ENCODE measurements at places on chromosomes 5 and 9.
A peak's percentile ranks its signal among the peaks of the same experiment; 100 is the strongest.

DNA sequence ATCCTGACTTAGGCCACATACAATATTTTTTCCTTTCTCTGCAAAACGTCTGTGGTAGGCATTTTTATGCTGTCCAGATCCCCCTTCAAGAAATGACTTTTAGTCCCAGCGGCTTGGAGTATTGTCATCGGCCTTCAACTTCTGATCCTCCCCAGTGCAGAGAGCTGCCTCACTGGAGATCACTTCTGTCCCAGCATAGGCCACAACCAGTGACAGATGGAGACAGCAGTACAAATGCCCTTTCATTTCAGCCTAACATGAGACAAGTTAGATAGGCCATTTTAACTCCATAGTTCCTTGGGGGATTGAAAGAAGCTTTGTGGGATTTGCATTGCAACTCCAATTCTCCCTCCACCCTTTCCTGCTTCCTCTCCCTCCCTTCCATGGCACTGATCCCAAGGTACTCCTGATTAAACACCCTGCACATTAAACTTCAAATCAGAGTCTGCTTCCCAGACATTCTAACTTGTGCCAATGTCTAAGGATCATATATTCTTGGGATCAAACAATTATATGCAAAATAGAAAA lies 3.2 kb upstream of the MAMDC2 start:
- DNase-seq, result no peak

DNA sequence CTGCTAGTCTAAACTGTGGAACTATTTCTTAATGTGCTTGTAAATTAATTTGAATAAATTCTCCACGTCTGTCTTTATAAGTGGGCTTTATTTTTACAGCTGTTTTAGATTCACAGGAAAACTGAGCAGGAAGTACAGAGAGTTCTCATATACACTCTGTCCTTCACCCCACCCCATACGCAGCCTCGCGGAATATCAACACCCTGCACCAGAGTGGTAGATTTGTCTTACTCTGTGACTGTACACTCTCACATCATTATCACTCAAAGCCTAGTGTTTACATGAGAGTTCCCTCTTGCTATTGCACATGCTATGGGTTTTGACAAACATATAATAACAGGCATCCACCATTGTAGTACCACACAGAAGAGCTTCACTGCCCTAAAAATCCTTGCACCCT lies 179.7 kb upstream of the DAB2 start:
- DNase-seq, result no peak

GRCh38 chr9:89418882-89419640 lies 78.9 kb downstream of the SEMA4D start:
- peak; percentile 79 for DNase-seq

DNA sequence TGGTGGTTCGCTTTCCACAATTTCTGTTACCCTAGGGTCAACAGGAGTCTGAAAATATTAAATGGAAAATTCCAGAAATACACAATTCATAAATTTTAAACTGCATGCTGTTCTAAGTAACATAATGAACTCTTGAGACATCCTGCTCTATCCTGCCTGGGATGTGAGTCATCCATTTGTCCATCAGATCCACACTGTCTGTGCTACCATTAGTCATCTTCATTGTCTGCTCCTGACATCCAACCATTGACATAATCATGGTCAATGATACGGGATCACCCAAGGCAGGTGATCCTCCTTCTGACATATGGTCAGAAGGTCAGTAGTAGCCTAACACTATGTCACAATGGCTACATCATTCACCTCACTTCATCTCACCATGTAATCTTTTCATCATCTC lies 276.7 kb upstream of the KIF2A start:
- DNase-seq, result no peak

GRCh38 chr5:139523635-139524445 lies 37.3 kb upstream of the UBE2D2 start:
- no peak for DNase-seq

GRCh38 chr9:125161284-125161918 lies 18.1 kb upstream of the SCAI start:
- DNase-seq, result no peak

DNA sequence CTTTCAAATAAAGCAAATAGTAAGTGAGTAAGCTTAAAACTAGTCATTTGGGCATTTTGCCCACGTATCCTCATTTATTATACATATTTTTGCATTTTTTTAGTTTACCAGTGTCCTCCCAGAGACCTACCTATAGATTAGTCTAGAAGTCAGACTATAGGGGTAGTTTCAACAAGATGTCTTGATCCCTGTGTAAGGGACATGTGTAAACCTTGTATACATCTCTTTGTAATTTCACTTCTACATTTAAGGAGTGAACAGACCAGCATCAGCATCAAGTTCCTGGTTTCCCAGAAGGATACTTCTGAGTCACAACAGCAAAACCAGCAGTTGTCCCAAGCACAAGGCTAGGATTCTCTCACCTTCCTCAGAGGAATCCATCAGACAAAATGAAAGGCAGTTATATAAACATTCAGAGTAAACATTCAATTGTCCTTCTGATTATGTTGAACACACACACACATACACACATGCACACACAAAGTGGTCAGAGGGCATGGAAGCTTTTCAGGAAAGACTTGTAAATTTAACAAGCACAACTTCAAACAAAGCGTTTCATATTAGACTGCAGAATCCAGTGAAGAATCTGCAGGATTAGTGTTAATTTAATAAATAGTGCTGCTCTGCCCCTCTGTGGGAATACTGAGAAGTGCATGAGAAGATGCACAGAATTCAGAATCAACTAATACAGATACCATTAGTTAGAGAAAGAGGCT lies 55.4 kb downstream of the HINT1 start:
- peak; percentile 58 for DNase-seq

DNA sequence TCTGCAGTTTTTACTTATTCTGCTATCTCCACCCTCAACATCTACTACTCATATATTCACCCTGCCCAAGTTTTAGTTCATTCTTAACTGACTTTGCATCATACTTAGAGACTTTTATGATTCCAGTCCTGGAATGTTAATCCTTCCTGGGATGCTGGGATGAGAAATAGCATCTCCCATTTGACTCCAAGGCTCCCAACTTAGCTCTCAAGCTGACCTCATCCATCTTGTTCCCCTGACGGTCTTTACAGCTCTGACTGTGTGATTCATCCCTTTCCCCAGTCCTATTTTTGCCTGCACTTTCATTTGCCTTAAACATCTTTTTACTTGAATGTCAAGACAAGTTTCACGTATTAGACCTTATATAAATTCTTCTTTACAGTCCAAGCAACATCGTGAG lies 297.8 kb downstream of the EPB41L4A start:
- no peak for DNase-seq

- peak; percentile 61 for DNase-seq
Observed at GRCh38 chr5:179731791-179732411, 721 bp upstream of the MAML1 start.

DNA sequence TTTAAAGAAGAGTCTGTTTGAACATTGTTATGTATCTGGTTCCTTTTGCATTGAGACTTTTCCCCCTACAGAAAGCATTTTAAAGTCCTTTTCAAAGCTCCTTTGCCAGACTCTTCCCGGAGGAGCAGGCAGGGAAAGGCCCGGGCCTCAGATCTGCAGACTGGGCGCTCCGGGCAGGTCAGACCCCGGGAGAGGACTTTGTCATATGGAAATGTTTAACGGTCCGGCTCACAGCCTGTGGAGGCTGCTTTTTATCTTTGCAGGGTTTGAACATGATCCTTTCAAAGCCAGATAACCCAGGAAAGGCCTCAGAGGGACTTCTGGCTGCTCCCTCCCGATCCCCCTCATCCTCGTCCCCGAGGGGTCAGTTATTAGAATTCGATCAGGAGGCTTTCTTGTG lies 82.1 kb upstream of the IRX2 start:
- no peak for DNase-seq

DNA sequence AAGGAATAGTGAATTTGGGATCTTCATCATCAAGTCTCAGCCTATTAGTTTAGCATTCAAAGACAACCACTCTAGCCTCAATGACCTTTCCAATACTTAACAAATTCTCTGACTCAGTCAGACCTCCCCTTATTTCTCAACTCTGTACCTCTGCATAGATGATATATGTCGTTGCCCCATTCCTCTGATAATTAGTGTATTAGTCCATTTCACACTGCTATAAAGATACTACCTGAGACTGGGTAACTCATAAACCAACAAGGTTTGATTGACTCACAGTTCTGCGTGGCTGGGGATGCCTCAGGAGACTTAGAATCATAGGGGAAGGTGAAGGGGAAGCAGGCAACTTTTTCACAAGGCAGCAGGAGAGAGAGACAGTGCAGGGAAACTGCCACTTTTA lies 8.9 kb downstream of the MRPL22 start:
- no peak for DNase-seq

- DNase-seq, result peak; percentile 84
Observed at GRCh38 chr5:132065351-132065937, 5.0 kb downstream of the IL3 start.

GRCh38 chr5:82816926-82817325 lies 260.3 kb downstream of the TMEM167A start:
- no peak for DNase-seq

DNA sequence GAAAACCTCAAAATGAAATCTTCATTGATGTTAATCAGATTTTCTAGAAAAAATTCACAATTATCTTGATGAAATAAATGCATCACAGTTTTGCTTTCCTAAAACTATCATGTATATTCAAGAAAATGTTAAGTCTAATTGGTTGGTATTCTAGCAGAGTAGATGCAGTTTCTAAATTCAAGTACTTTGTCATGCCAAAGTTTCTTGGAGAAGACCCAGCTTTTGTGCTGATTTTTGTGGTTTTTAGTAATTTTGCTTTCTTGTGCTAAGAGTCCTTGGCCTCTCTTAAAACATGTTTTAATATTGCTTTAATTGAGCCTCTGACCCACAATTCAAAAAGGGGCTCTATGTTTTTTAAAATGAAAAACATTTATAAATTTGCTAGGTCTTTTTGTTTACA lies 924.8 kb upstream of the PTPRD start:
- no peak for DNase-seq

DNA sequence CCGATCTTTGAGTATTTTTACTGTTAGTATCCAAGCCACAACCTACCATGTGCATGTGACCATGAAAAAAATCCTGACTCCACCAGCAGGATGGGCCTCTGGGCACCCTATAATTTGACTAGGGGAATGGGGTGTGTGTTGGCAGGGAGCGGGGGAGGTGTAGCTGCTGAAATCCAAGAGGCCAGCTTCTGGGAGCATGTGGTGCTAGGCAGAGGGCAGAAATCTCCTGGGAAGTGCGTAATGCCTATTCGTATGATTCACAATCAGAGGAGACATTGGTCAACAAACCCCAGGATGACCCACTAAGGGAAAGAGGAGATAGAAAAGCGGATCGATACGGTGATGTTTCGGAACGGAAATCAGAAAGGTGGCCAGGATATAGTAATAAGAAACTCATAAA lies 149.9 kb downstream of the ARSB start:
- no peak for DNase-seq

DNA sequence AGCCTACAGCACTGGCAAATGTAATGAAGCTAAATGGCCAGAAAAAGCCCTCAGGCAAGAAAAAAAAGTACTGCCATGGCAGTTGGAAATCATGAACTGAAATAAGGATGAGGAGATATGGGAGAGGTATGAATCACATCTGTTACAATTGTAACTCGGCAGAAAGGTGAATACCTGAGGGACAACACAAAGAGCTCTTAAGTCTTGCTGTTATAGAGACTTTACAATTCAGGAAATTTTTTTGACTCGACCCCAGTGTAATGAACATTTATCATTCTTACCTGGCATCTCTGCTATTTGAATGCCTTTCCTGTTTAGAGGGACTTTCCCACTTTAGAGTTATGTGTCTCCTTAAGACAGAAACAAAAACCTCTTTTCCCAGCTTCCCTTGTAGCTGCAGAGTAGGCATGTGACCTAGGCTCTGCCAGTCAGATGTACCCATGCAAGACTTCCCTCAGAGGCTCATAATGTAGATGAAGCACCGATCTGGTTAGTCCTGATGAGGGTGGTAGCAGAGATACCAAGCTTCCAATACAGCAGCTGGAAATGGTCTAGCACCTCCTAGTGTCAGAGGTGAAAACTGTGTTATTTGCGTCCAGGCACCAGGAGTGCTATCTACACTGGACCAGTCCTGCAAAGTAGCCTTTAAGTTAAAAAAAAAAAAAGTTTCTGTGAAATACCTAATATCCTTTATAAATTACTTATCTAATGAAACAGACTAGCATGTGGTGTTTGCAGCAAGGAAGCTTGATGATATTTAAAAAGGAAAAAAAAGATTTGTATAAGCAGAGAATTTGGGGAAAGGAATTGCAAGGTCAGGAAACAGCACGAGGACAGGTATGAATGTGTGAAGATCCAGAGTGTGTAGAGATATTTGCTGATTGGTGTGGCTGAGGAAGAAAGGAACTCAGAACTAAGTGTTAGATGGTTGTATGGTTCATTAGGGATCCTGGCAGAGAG lies 146.9 kb upstream of the SLC1A3 start:
- no peak for DNase-seq

DNA sequence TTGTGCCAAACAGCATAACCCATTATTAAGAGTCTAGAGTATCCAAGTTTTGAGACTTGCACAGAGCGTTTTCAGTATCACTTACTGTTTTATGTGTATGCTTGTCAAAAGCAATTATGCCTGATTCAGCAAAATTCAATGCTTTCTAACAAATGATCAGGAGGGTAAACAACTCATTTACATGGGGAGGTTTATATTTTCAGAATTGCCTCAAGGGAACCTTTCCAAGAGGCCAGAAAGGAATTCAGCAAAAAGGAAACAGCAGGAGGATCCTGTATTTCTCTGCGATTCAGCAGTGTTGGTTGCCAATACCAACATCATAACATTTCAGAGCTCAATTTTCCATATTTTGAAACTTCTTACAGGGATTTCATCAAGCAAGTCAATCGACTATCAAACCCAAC lies 69.3 kb upstream of the DAB2 start:
- DNase-seq, result no peak

DNA sequence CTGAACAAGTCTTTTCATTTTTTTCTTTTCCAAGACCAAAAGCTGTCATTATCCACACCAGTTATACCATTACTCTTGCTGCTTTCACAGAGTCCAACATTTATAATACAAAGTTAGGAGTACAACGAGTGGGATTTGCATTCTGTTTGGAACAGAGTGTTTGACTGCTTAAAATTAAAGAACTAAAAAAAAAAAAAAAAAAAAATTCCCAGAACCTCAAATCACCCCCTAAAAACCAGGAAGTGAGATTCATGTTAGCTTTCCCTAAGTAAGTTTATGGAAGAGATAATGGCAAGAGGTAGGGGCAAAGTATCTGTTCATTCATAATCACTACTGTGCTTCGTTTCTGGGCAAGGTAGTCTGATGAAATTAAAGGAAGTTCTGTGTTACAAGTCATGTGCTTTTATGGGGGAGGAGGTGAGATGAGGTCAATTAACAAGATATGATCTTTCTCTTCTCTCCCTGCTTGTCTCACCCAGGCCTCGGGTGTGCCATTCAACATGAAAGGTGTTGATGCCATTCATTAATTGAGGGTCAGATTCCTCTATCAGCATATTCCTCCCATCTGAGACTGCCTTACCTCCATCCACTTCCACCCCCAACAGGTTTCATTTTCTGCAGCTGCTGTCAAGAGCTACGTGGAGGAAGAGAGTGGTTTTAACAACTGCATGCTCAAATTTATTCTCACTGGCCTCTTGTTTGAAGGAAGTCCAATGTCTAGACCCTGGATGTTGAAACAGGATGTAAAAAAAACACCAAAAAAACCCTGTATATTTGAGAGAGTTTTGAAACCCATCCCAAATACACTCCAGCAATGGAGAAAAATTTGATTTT lies 58.1 kb downstream of the MARCHF3 start:
- DNase-seq, result peak; percentile 76

GRCh38 chr5:140549237-140550144 lies 2.0 kb downstream of the EIF4EBP3 start:
- no peak for DNase-seq

All from GM13976 (cell line).